Stimulated activated CD4-positive, alpha-beta T cell treated with anti-CD3 and anti-CD28 coated beads, TNF-alpha, amount 100 ng/mL, for 24 hours (primary cell): ENCODE measurements at places on chromosomes 3 and 15.

DNA sequence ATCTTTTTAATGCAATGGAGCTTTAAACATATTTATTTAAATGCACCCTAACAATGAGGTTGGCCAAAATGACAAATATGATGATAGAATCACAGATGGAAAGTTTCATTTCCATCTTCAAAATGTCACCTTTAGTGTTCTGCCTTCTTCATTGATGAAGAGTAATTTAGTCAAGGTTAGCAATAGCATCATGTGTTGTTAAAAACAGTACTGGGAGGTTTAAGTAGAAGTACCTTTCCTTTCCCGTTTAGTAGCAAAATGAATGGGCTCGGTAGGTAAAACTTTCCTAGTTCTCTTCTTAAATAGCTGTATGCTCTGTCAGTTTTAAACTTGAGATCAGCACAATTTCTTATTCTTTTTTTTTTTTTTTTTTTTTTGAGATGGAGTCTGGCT, 35.1 kb downstream of the EIF2AK4 start:
- no peak for DNase-seq

DNA sequence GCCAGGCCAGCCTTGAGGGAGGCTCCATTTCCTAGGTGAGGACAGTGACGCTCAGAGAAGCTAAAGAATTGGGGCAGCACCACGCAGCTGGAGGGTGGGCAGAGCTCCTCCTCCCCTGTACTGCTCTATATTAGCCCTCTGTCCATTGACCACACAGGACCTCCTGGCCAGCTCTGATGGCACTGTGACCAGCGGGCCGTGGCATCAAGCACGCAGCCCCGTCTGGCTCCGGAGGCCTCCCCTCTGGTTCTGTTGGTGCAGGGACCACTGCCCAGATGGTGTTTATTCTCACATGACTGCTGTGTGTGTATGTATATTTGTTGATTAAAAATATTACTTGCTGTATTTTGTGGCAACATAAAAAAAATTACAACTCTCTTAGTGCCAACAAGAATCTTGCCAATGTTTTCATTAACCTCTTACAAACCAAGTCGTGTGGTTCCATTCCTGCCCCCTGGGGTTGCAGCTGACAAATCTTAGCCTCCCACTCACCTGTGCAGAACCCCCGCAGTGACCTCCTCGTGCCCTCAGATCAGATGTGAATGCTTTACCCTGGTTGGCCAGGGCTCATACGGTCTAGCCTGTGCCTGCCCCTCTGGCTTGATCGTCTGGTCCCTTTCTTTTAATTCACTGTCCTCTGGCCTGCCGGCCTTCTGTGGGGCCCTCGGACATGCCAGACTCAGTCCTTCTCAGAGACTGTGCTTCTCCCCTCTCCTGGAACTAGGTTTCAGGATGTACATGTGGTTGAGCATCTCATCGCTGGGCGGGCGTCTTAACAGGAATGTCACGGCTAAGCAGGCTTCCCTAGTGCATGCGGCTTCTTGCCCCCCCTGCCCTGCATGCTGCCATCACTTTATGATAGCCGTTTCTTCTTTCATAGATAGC, 14.8 kb downstream of the CHCHD6 start:
- DNase-seq = no peak

GRCh38 chr3:171481011-171481410, 20.8 kb upstream of the TNIK start:
- DNase-seq = no peak

GRCh38 chr15:73712107-73712506, 27.9 kb downstream of the CD276 start:
- DNase-seq = no peak

DNA sequence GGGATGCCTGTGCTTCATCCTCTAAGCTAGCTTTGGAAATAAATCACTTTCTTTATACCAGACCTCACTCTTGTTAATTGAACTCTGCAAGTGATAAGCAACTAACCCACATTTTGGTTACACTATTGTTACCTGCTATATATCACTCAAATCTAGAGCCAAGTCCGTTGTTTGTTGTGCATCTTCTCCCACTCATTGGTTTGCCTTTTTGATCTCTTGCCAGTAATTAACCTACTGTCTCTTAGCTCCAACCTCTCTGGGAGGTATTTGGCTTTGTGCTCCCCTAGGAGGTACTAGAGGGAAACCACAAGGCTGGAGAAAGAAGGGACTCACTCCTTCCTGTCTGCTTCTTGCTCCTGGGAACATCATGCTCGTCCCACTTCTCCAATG, 12.8 kb upstream of the CRBN start:
- DNase-seq = no peak

GRCh38 chr15:58404020-58404419, 27.8 kb upstream of the LIPC start:
- DNase-seq = no peak

GRCh38 chr3:27072810-27073651, 296.2 kb downstream of the NEK10 start:
- DNase-seq = no peak

GRCh38 chr3:114600571-114600970, 306.7 kb downstream of the TIGIT start:
- no peak for DNase-seq

- no peak for DNase-seq
Measured at GRCh38 chr3:122233101-122233952, 49.9 kb downstream of the CASR start.

DNA sequence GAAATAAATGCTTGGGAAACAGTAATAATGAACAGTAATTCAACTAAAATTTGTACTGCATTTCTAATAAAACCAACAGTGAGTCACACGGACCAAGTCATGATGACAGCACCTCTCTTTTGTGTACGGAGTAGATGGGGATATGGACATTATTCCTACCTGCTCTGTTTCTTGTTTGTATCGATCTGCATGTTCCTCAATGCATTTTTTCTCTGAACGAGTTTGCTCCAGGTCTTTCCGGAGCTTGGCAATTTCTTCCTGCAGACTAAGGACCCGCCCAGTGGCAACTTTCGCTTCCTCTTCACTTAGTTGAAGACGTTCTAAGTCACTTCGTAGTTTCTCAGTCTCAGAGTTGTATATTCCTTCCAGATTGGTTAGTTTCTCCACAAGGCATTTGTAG, 74.4 kb upstream of the MYO5C start:
- no peak for DNase-seq

GRCh38 chr3:65575376-65575840, 463.3 kb downstream of the MAGI1 start:
- DNase-seq = no peak

GRCh38 chr3:63966871-63967270, 54.7 kb upstream of the SCAANT1 start:
- DNase-seq = no peak

DNA sequence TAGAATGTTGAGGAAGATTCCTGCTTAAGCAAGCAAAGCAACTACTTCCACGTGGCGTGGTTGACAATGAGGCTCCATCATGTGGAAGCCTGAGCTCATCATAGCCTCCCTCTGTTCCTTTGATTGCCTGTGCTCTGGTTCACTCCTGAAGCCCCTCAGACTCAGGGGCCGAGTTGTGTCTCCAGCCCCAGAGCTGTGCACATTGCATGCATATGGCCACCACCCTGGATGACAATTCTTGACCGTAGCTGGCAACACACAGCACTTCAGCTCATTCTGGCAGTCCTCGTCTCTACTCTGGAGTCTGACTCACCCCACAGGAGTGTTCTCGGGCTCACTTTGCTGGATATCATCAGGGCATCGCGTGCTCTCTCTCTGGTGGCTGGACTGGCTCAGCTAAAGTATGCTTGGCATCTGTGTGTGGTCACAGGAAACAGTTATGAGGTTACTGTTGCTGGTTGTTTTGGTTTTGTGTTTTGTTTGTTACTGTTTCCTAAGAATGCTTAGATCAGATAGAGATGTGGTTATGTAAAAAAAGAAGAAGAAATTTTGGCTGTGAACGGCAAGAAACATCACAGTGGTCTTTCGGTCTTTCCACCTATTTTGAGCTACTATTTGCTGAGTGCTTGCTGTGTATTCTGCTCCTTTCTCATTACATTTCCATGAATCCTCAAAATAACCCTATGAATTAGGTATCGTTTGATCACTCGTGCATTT, 41.6 kb upstream of the MRPS22 start:
- DNase-seq = no peak

DNA sequence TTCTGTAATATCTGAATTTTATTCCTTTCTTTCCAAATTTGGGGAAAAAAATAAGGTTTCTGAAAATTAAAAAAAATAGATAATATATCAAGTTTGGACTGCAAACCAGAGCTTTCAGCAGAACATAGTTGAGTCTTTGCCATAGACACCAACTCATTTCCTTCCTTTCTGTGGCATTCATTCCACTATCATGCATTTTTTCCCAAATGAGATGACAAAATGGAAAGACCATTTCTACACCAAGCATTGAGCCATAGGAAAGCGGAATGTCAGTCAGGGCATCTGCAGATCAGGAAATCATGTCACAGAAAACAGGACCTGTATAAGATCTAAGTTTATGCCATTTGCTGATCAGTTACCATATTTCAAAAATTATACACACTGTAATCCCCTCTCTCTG, 333.3 kb upstream of the THBS1 start:
- DNase-seq = no peak

- DNase-seq = no peak
Measured at GRCh38 chr15:92947071-92947730, 47.1 kb downstream of the CHD2 start.
